ENCODE measurements at places on chromosomes 7 and 10. TPM values are rescaled to one million over a fixed set of nuclear protein-coding genes. Genes with fewer than 3 reads are reported as not detected.

DNA sequence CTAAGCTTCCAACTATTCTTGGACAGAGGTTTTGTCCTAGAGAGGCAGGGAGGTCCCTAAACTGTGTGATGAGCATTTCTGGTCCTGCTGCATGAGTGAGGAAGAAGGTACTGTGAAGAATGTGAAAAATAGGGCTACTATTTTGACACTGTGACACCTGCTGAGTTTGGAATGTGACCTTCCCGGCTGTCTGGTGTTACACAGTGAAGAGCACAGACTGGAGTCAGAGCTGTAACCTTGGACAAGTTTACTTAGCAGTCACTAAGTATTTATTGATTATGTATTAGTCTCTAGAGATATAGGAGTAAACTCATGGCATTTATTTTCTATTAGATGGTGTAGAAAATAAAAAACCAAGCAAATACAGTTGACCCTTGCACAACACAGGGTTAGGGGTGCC, 12.3 kb downstream of the GOLGA7B start:
- no peaks in the 10 kb centered on the region for H3K4me1 ChIP-seq
- no peak for DNase-seq
- H3K27ac ChIP-seq = no peak overlapping the region

- H3K27ac ChIP-seq = peak overlapping the region; percentile 49
These were observed 32.4 kb downstream of the UNC5B start for GRCh38 chr10:71244431-71245419.

DNA sequence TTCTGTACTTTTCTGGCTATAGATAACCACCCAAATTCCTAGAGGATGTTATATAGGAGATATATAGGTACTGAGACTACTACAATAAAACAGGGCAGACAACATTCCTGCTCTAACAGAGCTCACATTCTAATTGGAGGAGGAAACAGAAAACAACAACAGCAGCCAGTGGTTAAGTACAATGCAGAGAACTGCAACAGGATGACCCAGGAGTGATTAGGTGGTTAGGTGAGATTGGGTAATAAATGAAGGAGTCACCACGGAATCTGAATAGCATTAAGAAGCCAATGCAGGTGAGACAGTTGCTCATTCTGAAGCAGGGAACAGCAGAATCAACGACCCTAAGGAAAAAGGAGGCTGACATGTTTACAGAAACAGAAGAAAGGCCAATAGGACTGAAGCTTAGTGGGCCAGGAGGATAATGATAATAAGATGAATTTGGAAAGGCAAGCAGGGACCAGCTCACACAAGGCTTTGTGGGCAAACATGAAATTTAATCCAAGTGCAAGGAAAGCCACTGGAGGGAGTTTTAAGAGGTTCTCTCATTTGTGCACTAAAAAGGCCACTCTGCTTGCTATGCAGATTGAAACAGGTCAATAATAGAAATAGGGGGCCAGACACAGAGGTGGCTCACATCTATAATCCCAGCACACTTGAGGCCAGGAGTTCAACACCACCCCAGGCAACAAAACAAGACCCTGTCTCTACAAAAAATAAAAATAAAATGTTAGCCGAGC, 16.9 kb upstream of the REEP3 start:
- H3K36me3 ChIP-seq = no peaks in the 10 kb centered on the region
- no peak overlapping the region for H3K4me3 ChIP-seq
- no peak for DNase-seq
- no peaks in the 10 kb centered on the region for H3K27me3 ChIP-seq
- peaks cover 9% of the 10 kb centered on the region for H3K4me1 ChIP-seq

DNA sequence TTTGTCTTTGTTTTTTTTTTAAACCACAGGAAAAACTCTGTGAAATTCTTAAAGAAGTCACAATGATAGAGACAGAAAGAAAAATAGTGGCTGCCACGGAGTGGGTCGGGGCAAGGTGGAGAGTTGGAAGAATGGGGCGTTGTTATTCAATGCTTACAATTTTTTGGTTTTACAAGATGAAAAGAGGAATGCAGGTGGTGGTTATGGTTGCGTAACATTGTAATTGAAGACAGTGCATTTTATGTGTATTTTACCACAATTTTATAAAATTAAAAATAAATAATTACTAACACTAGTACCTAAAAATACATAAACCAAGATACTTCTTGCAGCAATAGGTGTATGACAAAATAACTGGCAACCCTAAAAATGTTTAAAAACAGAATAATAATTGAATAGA, 76.9 kb upstream of the VOPP1 start:
- H3K4me3 ChIP-seq = no peak overlapping the region
- no peaks in the 10 kb centered on the region for H3K36me3 ChIP-seq
- no peak for DNase-seq
- H3K4me1 ChIP-seq = no peaks in the 10 kb centered on the region
- no peaks in the 10 kb centered on the region for H3K27me3 ChIP-seq

- H3K36me3 ChIP-seq = no peaks in the 10 kb centered on the region
- peak overlapping the region; percentile 66 for H3K4me3 ChIP-seq
- H3K27ac ChIP-seq = no peak overlapping the region
- H3K4me1 ChIP-seq = peaks cover 16% of the 10 kb centered on the region
- DNase-seq = no peak
- H3K27me3 ChIP-seq = no peaks in the 10 kb centered on the region
These were observed 2.0 kb upstream of the ZMYND11 start for GRCh38 chr10:132946-133898.

The ITPRID1 gene
- total RNA-seq = 0.21 TPM

DNA sequence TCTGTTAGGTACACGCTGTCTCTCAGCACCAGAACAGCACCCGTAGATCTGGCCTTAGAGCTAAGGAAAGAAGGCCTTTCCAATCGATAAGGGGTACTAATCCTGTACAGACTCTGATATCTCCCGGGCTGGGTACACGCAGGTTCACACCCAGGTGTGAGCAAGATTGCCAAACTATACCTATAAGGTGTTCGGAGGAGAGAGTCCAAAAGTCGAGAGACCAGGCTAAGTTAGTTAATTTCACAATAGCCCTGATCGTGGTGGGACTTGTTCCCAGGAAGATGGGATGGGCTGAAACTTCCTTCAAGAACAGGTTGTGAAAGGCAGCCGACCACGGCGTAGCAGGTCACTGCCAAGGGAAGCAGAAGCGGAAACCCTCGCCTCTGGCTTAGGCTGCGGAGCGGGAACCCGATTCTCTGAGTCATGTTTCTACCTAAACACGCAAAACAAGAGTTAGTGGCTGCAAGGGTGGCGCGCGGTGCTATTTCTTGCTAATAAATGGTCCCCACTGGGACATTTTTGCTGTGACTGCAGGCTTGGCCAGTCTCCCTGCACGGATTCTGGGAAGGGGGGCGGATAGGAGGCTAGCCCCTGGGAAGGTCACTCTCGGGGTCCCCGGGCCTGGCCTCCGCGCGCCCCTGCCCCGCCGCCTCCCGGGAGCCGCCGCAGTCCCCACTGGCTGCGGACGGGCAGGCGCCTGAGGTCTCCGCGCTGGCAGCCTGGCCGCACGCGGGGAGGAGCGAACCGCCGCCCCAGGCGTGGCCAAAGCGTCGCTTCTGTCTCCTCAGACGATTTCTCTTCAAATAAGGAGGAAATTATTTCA, 75.4 kb upstream of the PDSS1 start:
- no peak for DNase-seq
- no peaks in the 10 kb centered on the region for H3K4me1 ChIP-seq
- no peaks in the 10 kb centered on the region for H3K27me3 ChIP-seq

The DOCK1 gene
- 37.3 TPM for total RNA-seq

Data from A673 (cell line).